ENCODE measurements at places on chromosomes 11 and 22.

- no peak for DNase-seq
These were observed 883 bp upstream of the HMOX1 start for GRCh38 chr22:35380013-35380412.

GRCh38 chr11:2927851-2928604 is 1.2 kb downstream of the PHLDA2 start:
- DNase-seq, result no peak

GRCh38 chr11:111550258-111550657 is 9.7 kb downstream of the LAYN start:
- no peak for DNase-seq

DNA sequence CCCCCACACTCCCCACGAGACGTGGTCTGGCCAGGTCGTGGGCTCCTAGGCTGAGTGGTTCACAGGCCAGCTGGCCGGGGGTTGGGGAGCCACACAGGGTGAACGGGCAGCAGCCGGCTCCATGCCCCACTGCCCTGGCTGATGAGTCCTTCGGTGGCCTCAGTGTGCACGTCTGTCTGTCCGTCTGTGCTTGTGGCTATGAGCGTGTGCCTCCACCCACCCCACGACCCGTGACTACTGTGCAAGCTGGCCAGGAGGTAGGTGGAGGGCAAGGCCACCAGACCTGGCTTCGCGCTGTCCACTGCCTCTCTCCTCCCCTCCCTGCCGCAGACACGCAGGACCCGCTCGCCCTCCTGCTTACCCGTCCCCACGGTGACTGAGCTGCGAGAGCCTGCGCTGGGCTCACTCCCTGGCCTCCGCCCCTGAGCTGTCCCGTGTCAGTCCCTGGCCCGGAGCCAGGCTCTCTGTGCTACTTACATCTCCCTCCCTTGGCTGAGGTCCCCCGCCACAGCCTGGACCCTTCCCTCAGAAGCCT is 14.1 kb downstream of the CSDC2 start:
- no peak for DNase-seq

- DNase-seq, result no peak
These were observed 95.5 kb downstream of the CEP164 start for GRCh38 chr11:117423046-117423575.

- no peak for DNase-seq
These were observed 17.1 kb upstream of the TRPC6 start for GRCh38 chr11:101600924-101601323.

GRCh38 chr11:1827095-1827813 is 7.5 kb upstream of the SYT8 start:
- DNase-seq, result peak; percentile 41

DNA sequence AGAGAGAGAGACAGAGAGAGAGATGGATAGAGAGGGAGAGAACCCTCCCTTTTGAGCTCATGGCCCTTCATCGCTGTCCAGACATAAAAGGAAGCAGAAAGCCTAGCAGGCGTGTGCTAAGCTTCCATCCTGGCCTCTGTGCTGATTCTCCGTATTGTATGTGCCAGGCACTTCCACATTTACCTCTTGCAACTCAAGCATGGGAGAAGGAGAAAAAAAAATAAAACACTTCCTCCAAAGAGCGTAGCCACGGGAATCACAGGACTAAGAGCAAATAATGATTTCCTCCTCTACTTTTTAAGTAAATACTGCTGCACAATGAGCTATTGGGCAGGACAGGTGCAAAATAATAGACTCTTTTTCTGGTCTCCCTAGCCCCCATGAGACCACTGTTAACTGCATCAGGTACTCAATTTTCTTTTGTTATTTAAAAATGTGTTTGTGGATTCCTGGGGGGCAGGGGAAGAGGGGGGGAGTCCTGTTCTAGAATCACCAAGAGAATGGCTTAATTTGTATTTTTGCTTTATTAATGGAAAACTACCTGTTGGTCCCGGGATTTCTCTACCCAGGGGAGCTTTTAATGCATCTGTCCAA is 154.3 kb downstream of the NXPE2 start:
- DNase-seq, result no peak

DNA sequence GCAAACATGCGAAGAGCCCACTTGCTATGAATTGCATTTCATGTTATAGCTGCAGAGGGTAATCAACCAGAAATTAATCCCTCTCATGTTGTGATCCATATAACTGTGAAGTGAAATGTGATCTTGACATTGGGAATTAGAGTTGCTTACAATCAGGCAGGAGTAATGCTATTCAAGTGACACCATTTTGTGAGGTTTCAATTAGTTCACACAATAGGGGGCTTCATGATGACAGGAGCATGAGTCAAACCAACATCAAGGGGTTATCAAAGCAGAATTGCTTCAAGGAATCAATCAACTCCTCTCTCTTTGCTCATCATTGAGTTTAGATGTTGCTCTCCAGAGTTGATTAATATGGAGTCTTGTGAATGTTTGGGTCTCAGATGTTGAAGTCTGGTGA is 1585.2 kb upstream of the TENM4 start:
- DNase-seq, result no peak

- DNase-seq, result no peak
These were observed 388 bp downstream of the TMEM121B start for GRCh38 chr22:17120711-17121232.

DNA sequence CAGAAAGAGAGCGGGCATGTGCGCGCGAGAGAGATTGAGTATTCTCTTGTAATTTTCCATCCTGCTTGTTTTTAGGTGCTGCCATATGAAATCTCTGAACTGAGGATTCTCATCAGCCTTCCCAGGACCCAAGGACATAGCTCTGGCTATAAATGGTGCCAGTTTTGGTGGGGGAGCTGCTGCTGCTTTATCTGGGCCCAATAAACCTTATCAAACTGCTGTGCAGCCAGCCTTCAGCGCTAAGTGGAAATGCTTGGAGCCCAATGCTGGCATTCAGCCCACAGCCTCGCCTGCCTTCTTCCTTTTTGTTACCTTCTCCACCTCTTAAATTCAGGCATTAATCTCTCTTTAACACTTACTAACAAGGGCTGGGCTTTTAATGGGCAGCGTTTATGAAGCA is 2.4 kb upstream of the ZBTB16 start:
- no peak for DNase-seq

- DNase-seq, result no peak
These were observed 251.3 kb upstream of the CCDC179 start for GRCh38 chr11:23111527-23111926.

DNA sequence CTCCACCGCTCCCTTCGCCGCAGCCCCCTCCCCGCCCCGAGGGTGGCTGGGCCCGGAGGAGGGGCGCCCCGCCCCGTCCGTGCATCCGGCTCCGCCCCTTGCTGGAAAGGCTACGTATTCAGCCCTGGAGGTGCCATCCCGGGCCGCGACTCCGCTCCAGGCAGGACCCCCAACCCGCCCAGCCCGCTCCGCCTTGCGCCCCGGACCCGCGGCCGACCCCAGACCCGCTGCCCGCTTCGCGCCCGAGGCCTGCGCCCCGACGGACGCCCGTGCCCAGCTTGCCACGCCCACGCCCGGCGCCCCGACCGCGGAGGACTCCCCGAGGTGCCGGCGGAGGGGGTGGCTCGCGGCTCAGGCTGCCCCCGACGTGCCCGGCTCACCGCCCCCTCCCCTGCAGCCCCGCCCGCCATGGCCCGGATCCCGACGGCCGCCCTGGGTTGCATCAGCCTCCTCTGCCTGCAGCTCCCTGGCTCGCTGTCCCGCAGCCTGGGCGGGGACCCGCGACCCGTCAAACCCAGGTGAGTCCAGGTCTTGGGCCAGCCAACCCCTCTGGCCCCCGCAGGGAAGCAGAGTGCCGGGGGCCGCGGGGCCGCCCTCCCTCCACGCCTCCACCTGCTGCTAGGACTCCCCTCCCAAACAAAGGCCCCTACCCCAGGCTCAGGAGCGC is at the start of gene ADM2:
Gene ADM2, plus strand, starts transcription at position 104 of the 667 bp plus-strand sequence. Its CDS starts 305 bp downstream, at position 409.
- no peak for DNase-seq

GRCh38 chr22:35409783-35410662 is 10.1 kb downstream of the MCM5 start:
- DNase-seq, result no peak

DNA sequence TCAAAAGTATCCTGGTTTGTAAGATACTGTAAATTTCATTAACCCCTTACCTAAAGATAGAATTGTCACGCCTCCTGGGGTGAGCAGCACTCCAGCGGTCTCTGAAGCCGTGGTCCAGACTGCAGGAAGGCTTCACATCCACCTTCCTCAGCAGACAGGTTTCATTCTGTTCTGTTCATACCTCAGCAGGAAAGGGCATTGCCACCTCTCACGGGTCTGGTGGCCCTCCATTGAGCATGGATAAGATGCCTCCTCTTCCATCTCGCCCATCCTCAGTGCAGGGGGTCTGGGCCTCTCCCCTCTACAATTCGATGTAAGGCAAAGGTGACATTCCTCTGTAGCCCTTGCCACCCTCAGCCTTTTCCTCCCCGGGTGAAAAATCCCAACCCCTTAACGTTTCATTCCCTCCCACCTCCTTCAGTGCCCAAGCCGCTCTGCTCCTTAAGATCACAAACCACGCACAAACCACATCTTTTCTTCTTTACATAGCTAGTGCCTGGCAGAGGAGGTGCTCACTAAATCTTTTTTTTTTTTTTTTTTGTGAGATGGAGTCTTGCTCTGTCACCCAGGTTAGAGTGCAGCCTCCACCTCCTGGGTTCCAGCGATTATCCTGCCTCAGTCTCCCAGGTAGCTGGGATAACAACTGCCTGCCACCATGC is 28.5 kb downstream of the RPUSD4 start:
- DNase-seq, result no peak

- no peak for DNase-seq
These were observed 38.4 kb upstream of the CLMP start for GRCh38 chr11:123233280-123233974.

DNA sequence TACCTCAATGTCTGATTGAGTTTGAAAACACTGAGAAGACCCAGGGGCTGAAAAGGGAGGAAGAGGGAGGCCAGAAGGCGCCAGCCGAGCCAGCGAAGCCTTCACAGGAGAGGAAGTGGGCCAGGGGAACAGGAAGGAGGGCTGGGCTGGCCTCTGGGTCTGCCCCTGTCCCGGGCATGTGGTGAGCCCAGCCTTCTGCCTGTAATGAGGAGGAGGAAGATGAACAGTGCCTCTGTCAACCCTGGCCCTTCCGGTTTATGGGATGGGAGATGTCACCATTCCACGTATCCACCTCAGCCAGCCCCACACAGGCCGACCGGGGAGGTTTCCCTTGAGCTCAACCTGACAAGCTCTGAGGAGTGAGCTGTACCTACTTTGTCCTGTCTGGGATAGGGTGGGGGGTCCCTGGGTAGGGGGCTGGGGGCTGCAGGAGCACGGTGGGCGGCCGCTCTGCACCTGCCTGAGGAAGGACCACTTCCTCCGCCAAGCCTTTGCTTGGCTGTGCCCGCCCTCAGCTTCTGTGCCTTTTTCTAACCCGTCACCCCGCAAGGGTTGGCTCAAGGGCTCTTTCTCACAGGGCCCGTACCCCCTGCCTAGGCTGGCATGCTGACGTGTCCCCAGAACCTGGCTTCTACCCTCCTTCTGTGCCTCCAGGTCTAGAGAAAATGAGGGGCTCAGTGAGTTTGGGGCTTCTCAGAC is 2.0 kb downstream of the PARVG start:
- DNase-seq, result no peak

- DNase-seq, result no peak
These were observed 1417.1 kb downstream of the BRD1 start for GRCh38 chr22:48410536-48410935.

GRCh38 chr22:28838971-28839370 is 38.6 kb upstream of the XBP1 start:
- no peak for DNase-seq

- DNase-seq, result no peak
These were observed 14.3 kb downstream of the ATG13 start for GRCh38 chr11:46631676-46632075.

DNA sequence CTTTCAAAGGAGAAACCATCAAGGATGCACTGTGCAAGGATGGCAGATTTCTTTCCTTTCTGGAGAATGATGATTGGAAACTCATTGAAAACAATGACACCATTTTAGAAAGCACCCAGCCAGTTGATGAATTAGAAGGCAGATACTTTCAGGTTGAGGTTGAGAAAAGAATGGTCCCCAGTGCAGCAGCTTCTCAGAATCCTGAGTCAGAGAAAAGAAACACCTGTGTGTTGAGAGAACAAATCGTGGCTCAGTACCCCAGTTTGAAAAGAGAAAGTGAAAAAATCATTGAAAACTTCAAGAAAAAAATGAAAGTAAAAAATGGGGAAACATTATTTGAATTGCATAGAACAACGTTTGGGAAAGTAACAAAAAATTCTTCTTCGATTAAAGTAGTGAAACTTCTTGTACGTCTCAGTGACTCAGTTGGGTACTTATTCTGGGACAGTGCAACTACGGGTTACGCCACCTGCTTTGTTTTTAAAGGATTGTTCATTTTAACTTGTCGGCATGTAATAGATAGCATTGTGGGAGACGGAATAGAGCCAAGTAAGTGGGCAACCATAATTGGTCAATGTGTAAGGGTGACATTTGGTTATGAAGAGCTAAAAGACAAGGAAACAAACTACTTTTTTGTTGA is 9.8 kb downstream of the FAM111A start:
- DNase-seq, result no peak

DNA sequence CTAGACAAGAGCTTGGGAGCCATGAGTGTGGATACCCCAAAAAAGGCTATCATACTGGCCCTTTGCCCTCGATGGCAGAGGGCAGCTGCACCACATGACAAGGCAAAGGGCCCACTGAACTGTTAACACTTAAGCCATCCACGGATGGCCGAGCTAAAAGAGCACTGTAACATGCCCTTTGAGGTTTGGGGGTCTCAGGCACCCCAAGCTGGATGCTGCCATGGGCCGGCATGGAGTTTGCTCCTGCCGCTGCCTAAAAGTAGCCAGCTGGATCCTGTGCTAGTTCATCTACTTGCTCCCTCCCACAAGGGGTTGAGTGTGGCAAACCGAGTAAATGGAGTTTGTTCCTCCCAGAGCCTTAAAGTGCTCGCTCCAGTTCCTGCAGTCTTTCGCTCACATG is 383.2 kb upstream of the LRRC4C start:
- no peak for DNase-seq

GRCh38 chr11:93740730-93741093 is 583 bp downstream of the TAF1D start:
- DNase-seq, result no peak

DNA sequence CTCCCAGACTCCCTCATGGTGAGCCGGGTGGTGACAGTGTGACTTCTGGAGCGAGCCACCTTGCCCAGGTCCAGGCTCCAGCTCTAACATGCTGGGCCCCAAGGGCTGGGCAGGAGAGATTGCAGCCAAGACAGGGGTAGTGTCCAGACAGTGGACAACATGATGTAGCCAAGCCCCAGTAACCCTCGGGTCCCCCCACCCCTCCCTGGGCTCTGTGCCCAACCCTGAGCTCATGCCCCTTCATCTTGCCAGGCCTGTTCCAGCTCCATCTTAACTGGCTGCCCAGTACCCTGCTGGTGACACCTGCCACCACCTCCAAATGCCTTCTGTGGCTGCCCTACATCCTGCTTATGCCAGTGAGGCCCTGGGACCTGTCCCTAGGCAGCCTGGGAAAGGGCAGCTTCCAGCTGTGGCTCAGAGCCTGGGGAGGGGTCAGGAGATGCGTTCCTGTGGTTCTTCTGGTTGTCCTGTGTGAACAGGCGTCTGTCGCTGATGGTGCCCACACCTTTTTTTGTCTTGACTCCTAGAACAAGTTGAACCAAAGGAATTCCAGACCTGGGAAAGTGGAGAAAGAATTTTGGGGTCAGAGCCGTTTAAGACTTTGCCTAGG is 12.5 kb upstream of the SYT12 start:
- DNase-seq, result peak; percentile 93

GRCh38 chr11:117427356-117427874 is 99.8 kb downstream of the CEP164 start:
- no peak for DNase-seq
